ENCODE measurements at places on chromosomes 5 and 9. TPM values are rescaled to one million over a fixed set of nuclear protein-coding genes. Genes with fewer than 3 reads are reported as not detected.
A peak's percentile ranks its signal among the peaks of the same experiment; 100 is the strongest.

Gene DIPK1B
- 3.4 TPM for total RNA-seq

Gene TTC1
- 23.1 TPM for total RNA-seq

Gene PCDHA9
- under 0.01 TPM for total RNA-seq

Gene SYNPO
- 3.0 TPM for total RNA-seq

Gene CATSPER3
- total RNA-seq = under 0.01 TPM

Gene SPATA31C2
- total RNA-seq = not detected

Gene CER1
- not detected for total RNA-seq

Gene FOXB2
- not detected for total RNA-seq

Gene SCGB3A1
- not detected for total RNA-seq

- H3K27ac ChIP-seq = no peak overlapping the region
- no peak overlapping the region for H3K4me3 ChIP-seq
- no peaks in the 10 kb centered on the region for H3K27me3 ChIP-seq
- H3K4me1 ChIP-seq = no peaks in the 10 kb centered on the region
Measured at GRCh38 chr9:133670466-133670865, 34.3 kb downstream of the DBH start.

DNA sequence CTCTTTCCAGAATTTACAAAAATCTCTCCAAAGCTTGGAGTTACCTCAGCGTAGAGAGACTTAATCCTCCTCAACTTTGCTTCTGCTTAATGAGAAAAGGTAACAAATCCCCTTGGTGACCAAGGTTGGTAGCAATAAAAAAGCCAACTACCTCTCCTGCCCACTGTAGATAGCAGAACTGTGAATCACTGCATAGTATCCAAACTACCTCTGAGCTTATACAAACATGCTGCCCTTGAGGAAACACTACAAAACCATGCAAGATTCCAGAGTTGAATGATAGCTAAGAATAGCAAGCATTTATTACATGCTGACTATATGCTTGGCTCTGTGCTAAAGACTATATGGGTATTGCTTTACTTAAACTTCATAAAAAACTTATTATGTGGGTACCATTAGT, 2.8 kb upstream of the ADAMTS12 start:
- H3K36me3 ChIP-seq = no peaks in the 10 kb centered on the region
- no peak overlapping the region for H3K27ac ChIP-seq
- H3K4me1 ChIP-seq = peaks cover 9% of the 10 kb centered on the region

- no peaks in the 10 kb centered on the region for H3K36me3 ChIP-seq
- no peak overlapping the region for H3K4me3 ChIP-seq
- H3K27me3 ChIP-seq = peaks cover 66% of the 10 kb centered on the region
- no peak overlapping the region for H3K27ac ChIP-seq
Measured at GRCh38 chr9:132487351-132487791, 77.4 kb downstream of the CFAP77 start.

DNA sequence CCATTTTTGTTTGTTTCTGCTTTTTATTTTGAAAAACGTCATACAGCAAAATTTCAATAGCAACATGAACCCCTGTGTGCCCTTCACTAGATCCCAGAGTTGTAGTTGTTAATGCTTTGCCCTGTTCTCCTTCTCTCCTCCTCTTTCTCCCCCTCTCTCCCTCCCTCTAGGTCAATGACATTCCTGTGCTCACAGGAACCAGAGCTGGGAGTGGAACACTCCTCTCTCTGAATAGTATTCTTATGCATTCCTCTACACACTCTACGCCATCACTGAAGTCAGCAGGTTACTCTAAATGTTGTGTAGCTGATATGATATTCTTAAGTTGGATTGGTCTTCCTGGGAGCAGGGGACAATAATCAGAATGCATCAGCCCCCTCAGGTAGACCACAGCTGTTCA, 243.4 kb downstream of the SYK start:
- no peak for DNase-seq
- H3K36me3 ChIP-seq = no peaks in the 10 kb centered on the region
- H3K27me3 ChIP-seq = no peaks in the 10 kb centered on the region
- no peak overlapping the region for H3K27ac ChIP-seq
- H3K4me3 ChIP-seq = no peak overlapping the region
- peaks cover 9% of the 10 kb centered on the region for H3K4me1 ChIP-seq

DNA sequence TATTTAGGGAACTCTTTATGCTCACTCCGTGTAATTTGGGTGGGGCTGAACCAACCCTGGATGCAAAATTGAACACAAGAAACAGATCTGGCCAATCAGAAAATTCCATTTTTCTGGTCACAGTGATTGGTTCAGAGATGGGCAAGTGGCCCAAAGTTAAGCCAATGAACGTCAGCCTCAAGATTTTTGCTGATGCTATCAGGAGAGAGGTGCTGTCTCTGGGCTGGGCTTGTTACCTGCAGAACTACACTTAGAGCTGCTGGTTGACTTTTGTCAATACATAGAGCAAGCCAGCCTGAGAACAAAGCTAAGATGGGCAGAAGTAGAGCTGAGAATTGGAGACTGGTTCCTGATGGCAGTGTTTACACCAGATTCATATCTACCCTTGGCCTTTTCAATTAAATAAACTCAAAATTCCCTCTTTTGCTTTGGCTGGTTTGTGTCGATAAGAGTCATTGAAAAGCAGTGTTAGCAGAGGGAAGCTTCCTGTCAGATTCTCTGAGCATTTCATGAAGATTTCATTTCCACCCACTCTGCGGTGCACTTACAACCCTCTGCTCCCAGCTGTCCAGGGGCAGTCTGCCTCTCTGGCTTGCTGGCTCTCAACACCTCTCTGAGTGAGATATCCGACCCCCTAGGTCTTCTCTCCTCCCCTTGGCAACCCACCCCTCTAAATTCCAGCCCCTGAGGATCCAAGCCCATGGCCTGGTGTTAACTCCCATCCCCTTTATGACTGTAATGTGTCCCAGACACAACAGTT, 64.5 kb upstream of the PPARGC1B start:
- H3K27me3 ChIP-seq = peaks cover 18% of the 10 kb centered on the region
- H3K27ac ChIP-seq = no peak overlapping the region
- no peak overlapping the region for H3K4me3 ChIP-seq
- H3K36me3 ChIP-seq = no peaks in the 10 kb centered on the region
- no peak for DNase-seq

GRCh38 chr5:154647761-154648145, 107.4 kb upstream of the LARP1 start:
- H3K36me3 ChIP-seq = no peaks in the 10 kb centered on the region
- H3K4me3 ChIP-seq = no peak overlapping the region
- H3K4me1 ChIP-seq = 0 out of 2 replicates have a peak, but pooled peaks cover under 1% of the 10 kb centered on the region

DNA sequence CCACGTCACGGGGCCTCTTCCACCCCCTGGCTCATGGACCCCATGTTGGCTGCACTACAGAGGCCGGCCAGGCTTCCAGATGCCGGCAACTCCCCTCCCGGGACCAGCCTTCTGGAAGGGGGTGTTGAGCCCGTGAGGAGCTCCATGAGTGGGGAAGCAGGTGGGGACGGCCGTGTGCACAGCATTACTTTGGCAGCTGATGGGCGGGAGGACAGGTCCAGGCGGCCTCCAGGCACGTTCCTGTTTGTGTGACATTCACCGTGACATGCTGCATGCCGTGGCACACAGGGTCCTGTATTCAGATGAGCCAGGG, 29.1 kb upstream of the ABO start:
- H3K27me3 ChIP-seq = peaks cover 20% of the 10 kb centered on the region
- H3K36me3 ChIP-seq = no peaks in the 10 kb centered on the region

DNA sequence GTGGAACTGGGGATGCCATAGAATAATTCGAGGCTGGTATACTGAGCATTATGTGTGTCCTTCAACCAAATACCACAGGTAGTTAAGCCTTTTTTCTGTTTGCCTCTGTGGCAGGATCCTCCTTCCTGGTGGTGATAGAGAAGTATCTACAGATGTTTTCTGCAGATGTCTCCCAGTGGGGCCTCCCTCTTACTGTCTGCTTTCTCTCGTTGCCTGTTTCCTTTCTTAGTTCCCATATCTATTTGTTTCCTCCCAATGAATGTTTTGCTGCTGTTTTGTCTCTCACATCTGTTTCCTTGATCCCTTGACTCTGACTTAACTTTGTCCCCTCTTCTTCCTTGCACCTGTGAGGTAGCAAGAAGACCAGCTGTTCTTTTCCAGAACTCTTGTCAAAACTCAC, 130.9 kb upstream of the NUDT12 start:
- no peaks in the 10 kb centered on the region for H3K27me3 ChIP-seq
- H3K27ac ChIP-seq = no peak overlapping the region
- no peak for DNase-seq
- H3K36me3 ChIP-seq = no peaks in the 10 kb centered on the region
- no peak overlapping the region for H3K4me3 ChIP-seq

DNA sequence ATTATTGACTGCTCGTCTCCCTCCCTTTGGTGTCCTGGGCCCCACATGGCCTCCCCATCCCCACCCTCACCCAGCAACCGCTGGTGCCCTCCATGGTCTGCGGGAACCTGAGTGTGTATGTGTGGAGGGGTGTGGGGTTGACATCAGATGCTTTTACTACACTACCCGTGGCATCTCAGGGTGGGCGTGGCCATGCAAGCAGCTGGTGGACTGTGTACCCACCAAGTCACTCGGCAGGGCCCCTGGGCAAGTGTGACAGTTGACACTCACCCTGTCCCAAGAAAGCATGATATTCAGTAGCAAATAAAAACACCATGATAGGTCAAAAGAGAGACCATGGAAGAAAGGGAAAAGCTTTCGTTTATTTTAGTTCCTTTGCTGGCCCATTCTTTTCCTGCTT, 7.4 kb upstream of the NXNL2 start:
- H3K36me3 ChIP-seq = no peaks in the 10 kb centered on the region
- H3K4me1 ChIP-seq = peaks cover 28% of the 10 kb centered on the region
- no peak overlapping the region for H3K27ac ChIP-seq
- no peaks in the 10 kb centered on the region for H3K27me3 ChIP-seq
- H3K4me3 ChIP-seq = no peak overlapping the region
- no peak for DNase-seq

DNA sequence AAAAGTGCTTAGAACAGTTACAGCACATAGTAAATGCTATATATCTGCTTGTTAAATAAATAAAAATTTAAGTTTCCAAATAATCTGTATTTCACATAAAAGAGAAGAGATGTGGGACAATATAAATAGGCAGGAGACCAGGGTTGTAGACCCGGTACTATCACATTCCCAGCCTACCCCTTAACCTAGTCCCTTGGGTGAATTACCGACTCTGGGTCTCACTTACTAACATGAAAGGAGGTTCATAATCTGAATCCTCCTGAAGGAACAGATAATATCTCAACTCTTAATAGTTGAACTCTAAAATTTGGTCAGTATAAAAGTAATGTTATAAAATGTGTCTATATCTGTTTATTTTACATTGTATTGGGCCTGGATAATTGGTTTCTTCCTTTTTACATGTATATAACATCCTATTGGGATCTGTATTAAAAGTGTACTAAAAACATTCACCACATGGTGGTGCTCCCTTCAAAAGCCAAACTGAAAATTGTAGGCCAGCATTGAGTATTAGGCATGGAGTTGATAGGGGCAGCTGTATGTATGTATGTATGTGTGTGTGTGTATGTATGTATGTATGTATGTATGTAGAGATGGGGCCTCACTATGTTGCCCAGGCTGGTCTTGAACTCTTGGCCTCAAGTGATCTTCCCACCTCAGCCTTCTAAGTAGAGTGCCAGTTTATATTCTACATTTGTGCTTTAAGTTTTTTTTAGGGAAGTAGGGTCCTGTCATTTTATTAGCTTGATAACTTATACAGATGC, 64.2 kb upstream of the ABL1 start:
- peak; percentile 82 for DNase-seq
- no peaks in the 10 kb centered on the region for H3K27me3 ChIP-seq
- no peak overlapping the region for H3K4me3 ChIP-seq
- H3K27ac ChIP-seq = no peak overlapping the region
- peaks cover 20% of the 10 kb centered on the region for H3K4me1 ChIP-seq
- no peaks in the 10 kb centered on the region for H3K36me3 ChIP-seq
